ENCODE measurements at places on chromosomes 16 and 17.

DNA sequence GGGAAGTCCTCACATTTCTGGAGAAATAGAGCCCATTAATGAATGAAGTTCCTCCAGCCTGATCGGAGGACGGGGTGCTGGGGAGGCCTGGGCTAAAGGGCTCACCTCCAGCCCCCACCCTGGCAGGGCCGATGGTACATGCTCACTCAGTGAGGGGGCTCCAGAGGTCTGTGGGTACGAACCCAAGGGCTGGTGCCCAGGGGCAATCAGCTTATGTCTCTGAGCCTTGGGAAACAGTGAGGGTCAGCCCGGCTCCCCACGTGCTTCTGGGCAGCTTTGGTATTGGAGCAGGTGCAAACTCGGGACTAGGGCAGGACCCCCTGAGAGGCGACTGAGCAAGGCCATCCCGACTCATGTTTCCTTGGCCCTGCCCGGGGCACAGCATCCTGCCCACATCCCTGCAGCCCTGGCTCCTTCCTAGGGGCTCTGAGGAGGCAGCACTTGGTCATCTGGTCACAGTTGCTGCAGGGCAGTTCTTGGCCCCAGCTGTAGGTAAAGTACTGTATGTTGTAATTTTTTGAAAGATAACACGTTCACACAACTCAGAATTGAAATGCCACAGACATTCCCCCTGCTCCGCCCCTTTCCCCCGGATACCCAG is 969 bp upstream of the CETP start:
- DNase-seq = no peak

DNA sequence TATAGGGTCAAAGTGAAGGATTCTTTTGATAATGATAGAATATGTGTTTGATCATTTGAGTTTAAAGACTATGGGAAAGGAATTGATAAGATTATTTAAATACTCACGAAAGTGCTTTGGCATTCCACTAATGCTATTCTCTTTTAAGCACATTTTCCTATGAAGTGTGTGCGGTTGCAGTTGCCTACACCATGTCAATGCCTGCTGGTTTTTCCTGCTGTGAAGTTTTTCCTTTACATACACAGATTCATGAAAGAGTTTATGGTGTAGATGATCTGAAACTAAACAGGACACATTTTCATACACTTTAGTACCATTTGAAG is 78.7 kb downstream of the VMP1 start:
- no peak for DNase-seq

- DNase-seq = no peak
Observed at GRCh38 chr17:66713533-66714042, 121.3 kb upstream of the CACNG5 start.

GRCh38 chr16:78706637-78707036 is 607.2 kb downstream of the WWOX start:
- no peak for DNase-seq

- no peak for DNase-seq
Observed at GRCh38 chr16:76222087-76222486, 55.1 kb upstream of the CNTNAP4 start.

- peak; percentile 97 for DNase-seq
Observed at GRCh38 chr16:57734925-57735754, 430 bp upstream of the KATNB1 start.

DNA sequence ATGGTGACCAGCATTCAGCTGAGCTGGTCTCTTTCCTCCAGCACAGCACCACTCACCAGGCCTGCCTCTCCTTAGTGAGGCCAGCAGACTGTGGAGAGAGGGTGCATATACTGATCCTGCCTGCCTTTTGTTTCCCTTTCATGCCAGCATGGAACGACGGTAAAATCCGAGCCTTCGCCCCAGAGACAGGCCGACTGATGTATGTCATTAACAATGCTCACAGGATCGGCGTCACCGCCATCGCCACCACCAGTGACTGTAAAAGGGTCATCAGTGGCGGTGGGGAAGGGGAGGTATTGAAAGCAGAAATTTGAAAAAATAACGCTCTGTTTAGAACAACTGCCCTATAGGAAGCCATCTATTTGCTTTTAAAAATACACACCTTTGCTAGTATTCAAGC is 12.6 kb upstream of the USP43 start:
- DNase-seq = no peak

DNA sequence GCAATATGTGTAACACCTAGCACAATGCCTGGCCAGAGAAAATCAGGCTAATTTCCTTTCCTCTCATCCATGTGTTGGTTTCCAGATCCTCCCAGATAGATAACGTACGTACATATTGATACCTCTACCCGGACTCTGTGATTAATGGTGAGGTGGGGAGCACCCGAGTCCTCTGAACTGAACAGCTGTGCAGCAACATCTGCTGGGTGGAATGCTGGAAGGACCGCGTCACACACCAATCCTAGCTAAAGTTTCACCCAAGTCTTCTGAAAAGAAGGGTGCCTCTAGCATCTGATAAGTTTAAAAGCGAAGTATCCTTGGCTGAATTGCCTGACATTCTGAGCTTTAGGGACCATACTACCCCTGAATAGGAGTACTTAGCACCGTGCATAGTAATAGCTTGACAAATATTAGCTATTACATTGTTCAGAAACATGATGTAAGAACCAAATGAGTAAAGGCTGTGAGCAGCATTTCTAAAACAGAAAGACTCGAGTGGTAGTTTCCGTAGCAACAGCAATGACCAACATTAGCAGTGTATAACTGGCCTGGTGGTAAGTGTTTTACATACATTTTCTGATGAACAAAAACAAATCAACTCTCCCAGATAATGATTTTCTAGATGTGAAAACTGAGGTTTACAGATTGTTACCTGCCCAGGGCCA is 91.4 kb downstream of the SYCE1L start:
- no peak for DNase-seq

Data from GM12892 (cell line).